T-helper 2 cell (primary cell): ENCODE measurements at places on chromosomes 6 and 20.

DNA sequence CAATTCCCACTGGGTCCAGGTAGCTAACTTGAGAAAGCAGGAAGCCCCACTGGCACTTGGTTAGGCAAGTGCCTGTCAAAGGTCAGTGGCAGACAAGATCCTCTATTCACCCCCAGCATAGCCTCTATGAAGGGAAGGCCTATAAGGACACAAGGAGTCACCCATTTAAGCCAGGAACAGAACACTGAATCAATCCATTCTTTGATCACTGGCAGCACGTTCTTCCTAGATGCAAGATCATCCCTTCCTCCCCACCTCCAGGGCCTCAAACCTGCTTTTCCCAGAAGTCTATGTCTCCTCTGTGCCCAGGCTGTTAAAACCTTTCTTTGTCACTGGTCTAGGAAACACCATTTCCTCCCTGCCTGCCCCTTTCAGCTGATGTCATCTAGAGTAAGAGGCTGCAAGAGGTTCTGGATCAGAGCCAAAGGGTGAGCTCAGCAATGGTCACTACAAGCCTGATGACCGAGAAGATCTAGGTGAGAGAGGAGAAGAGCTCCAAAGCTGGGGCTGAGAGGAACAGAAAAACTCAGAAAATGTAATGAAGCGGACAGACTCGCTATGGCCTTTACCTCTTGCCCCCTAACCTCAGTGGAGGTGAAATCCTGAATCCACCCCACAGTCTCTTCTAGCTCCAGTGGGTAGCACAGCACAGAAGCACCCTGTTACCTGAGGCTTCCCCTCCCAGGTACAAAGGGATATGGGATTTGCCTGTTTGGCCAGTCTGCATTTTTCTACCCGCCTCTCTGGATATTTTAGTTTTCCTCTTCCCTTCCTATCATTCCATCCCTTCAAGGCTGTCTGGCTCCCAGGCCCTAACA, 1.8 kb downstream of the GTPBP2 start:
- DNase-seq = no peak

- DNase-seq = no peak
Observed at GRCh38 chr6:6826095-6826901, 237.8 kb downstream of the LY86 start.

DNA sequence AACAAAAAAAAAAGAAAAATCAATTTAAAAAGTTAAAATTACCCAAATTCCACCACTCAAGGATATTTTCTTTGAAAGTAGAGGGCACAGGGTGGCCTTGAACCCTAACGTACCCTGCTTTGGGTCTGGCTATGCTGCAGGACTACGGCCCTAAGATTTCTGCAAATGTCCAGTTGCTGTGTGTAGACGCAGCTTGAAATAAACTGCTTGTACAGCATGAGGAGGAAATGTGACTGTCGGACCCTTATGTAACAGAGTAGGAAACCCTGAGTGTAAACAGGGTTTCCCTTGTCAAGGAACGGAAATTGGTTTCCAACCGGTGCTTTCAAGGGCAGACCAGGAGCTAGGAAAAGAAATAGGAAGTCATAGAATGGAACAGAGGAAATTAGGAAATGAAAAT, 60.7 kb upstream of the SHLD1 start:
- no peak for DNase-seq

DNA sequence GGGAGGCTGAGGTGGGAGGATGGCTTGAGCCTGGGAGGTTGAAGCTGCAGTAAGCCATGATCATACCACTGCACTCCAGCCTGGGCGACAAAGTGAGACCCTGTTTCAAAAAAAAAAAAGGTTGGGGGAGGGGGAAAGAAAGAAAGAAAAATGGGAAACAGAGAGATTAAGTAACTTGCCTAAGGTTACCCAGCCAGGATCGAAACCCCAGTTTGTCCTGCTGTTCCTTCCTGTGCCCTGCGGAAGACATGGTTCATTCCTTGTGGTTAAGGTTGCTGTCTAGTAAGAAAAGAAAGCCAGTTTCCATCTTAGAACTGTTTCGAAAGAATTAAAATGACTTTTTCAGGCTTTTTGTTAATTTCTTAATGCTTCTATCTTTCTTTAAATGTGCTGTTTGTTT, 29.8 kb downstream of the C6orf89 start:
- no peak for DNase-seq

- DNase-seq = no peak
Observed at GRCh38 chr6:144599615-144600014, 314.5 kb downstream of the UTRN start.

- no peak for DNase-seq
Observed at GRCh38 chr6:123091896-123092271, 95.8 kb downstream of the CLVS2 start.

DNA sequence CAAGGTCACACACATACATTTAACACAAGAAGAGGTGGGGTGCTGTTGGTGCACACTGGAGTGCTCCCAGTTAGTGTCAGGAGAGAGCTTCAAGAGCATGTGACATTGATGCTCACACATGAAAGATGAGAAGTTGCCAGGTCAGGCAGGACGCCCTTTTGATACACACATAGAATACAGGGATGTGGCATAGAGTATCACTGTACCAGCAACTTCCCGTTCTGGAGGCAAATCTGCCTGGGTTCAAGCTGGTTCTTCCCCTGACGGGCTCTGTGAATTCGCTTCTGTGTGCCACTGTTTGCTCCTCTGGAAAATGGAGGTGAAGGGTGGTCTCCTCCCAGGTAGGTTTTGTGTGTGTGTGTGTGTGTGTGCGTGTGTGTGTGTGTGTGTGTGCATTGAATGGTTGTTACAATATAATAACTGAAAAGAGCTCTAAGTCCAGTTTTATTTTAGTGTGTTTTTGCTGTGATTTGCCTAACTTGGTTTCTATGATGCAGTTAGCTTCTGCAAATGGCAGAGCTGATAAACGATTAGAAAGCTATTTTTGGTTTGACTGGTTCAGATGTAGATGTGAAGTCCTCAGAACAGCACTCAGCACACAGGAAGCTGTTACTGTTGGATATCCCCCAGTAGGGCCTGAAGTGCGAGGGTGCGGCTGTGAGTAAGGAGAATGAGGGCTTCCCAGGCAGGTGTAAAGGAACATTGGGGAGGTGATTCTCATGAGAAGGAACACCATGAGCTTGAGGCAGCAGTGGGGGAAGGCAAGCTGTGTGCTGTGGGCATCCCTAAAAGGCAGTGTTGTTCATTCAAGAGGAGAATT, 53.4 kb downstream of the HIVEP1 start:
- DNase-seq = no peak

DNA sequence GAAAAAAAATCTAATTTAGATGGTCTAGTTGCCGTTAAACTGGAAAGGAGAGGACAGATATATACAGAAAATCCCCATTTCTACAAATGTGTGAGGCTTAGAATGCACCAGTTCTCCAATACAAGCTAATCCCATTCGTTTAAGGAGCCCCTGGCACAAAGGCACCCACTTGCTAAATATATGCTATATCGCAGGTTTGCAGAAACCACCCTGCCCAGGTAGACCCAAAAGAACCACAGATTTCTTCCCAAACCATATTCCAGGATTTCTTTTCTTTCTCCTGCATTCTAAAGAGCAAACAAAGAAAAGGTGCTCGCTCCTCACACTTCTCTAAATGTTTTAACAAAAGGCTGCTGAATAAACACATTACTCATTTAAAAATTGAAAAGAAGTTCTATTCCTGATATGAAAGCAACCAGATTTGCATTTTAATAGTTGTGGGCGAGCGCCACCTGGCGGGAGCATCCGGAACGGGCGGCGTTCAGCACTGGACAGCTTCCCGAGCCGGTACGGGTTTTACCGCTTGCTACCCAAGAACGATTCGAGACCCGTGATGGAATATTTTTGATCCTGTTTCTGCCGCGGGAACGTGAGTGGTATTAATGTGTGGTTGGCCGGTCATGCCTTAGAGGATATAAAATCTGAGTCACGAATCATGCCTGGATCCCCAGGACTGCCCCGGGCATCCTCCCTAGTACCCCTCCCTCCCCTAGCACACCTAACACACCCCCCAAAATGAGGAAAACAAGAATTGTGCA, 2.1 kb downstream of the PTPRT start:
- DNase-seq = peak; percentile 20

DNA sequence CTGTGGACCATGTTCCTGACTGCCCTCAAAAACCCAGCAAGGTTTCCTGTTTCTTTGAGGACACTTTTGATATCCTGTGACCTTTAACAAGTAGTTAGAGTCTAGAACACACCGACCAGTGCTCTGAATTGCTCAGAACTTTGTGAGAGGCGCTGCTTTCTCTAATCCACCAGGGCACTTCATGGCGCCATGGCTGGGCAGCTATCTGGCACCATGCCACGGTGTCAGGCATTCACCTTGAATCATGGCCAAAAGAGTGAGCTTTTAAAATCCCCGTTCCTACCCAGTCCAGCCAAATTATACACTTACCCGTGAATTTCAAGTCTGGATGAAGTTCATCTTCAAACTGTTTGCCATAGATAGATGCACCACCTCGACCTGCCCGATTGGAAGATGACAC, 17.0 kb upstream of the CPNE5 start:
- no peak for DNase-seq

- DNase-seq = no peak
Observed at GRCh38 chr6:116313101-116313776, 33.5 kb upstream of the TSPYL1 start.

- DNase-seq = no peak
Observed at GRCh38 chr6:1049900-1050299, 262.0 kb upstream of the FOXQ1 start.

DNA sequence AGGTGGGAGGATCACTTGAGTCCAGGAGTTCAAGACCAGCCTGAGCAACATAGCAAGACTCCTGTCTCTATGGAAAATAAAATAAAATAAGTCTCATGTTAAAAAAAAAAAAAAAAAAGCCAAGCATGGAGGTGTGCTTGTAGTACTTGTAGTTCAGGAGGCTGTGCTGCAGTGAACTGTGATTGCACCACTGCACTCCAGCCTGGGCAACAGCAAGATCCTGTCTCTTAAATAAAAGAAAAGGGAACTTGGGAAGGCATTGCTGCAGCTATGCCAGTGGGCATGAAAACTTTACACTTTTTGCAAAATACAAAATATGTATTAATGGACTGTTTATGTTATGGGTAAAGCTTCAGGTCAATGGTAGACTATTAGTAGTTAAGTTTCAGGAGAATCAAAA, 37.5 kb upstream of the REV3L start:
- no peak for DNase-seq

- DNase-seq = no peak
Observed at GRCh38 chr20:48850257-48850976, 22.6 kb upstream of the PREX1 start.

DNA sequence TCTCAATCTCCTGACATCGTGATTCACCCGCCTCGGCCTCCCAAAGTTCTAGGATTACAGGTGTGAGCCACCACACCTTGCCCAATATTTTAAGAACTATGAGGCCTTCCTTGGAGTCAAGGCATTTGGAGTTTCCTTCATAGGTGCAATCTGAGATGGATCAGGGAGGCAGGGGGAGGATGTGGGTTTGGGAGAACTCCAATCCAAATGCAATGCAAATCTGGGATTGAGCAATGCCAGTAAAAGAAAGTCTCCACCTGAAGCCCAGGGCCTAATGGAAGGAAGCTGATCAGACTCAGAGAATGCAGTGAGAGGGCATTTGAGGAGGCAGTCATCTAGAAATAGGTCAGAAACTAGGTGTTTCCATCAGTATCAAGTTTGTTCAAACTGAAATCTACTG, 21.2 kb downstream of the RSPH3 start:
- DNase-seq = no peak

GRCh38 chr20:61556673-61557072, 304.6 kb downstream of the CDH4 start:
- DNase-seq = no peak

DNA sequence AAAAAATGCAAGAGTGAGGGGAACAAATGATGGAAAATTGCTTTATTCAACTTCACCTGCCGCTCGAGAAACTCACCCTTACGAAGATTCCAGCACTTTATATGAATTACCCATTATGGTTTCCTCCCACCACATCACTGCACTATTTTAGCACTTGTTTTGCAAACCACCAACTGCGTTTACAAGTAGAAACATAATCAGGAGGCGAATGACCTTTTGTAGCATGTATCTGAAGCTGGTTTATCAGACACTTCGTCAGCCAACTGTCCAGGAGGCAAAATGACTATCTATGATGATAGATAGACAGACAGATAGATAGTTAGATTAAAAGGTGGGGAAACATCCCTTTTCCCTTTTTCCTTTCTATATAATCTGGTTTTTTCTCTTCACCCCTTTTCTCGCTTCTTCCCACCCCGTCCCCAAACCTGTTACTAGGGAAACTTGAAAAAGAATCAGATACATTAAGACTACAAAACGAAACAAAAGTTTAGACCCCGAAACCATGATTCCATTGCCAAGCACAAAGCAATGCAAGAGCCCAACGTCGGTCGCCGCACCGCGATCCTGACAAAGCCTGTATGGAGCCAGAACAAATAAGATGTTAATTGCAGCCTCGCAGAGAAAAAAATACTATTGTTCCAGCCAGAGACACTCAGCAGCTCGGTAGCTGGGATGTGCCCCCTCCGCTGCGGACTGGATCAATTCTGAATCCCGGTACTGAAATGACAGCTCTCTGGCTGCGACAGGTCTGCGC, 933 bp upstream of the ADGRB3 start:
- no peak for DNase-seq

- no peak for DNase-seq
Observed at GRCh38 chr6:163947276-163947675, 532.8 kb downstream of the QKI start.

- no peak for DNase-seq
Observed at GRCh38 chr6:157215717-157216116, 107.6 kb downstream of the TMEM242 start.

GRCh38 chr20:17897566-17898307, 70.9 kb downstream of the SNX5 start:
- DNase-seq = no peak

DNA sequence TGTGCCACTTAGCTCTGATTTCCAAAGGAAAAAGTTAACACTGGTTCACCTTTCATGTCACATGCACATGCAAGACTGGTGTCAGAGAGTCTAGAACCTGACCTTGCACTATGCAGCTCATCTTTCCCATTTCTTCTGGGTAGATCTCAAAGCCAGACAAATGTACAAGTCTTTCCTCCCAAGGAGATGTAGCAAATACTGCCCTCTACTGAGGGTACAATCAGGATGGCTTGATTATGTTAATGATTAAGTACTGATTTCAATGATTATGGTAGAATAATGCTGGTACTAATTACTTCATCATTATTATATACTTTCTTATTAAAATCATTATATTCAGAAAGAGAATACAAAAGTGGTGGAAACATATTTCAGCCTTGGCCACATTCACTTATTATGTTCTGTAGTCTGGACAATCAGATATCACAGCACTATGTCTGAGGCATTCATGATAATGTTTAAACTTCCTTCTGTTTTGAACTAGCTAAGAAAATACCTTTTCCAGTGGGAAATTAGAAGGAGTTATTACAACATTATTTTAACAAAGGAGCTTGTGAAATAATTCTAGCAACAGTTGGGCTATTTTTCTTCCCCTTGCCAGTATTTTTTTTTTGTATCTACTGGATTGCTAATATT, 68.5 kb upstream of the FOXO3 start:
- DNase-seq = no peak

DNA sequence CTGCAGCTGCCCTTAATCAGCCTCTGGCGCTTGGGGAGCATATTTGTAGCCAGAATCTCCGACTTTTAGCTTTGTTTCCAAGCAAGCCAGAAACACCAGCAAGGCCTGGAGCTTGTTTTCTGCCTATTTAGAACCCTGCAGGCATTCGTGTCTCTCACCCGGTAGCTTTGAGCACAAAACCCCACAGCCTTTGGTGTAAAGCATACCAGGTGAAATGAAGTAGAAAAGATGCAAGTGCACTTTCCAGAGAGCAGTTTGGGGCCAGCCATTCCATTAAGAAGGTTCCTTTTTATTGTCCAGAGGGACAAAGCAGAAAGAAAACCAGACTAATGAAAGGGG, 736 bp downstream of the FAM217B start:
- no peak for DNase-seq

GRCh38 chr20:62338294-62338620, 28.9 kb downstream of the LAMA5 start:
- DNase-seq = no peak
